ENCODE measurements at places on chromosomes 3 and 15.

DNA sequence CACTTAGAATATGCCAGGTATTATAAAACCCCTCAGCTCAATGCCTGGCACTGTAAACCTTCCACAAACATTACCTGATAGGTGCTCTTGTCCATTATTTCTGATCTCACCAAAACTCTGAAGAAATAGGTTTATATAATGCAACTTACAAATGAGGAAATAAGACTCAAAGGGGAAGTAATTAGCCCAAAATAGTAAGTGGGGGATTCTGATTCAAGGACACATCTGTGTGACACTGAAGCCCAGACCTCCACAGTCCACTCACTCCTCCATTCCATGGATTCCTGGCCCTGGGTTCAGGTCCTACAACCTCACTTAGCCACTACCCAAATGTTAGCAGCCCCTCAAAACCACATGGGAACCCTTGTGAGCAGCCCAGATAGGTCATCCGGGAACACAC is 49.9 kb downstream of the TRANK1 start:
- no peak for DNase-seq

DNA sequence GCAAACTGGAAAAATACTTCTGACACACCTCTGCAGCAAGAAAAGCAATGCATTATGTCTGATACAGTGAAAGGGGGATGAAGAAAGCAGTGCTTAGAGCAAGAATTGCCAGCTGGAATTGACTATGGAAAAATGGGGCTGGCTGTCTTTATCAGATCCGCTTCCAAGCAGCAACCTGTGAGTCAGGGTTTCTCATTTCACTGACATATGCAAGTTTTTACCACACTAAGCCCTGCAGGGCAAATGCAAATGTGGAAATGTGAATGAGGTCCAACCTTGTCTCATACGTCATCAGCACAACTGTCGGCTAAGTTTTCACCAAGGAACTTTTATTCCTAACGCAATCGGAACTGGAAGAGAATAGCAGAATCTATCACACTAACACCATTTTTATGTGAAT is 172.5 kb upstream of the GADL1 start:
- no peak for DNase-seq

DNA sequence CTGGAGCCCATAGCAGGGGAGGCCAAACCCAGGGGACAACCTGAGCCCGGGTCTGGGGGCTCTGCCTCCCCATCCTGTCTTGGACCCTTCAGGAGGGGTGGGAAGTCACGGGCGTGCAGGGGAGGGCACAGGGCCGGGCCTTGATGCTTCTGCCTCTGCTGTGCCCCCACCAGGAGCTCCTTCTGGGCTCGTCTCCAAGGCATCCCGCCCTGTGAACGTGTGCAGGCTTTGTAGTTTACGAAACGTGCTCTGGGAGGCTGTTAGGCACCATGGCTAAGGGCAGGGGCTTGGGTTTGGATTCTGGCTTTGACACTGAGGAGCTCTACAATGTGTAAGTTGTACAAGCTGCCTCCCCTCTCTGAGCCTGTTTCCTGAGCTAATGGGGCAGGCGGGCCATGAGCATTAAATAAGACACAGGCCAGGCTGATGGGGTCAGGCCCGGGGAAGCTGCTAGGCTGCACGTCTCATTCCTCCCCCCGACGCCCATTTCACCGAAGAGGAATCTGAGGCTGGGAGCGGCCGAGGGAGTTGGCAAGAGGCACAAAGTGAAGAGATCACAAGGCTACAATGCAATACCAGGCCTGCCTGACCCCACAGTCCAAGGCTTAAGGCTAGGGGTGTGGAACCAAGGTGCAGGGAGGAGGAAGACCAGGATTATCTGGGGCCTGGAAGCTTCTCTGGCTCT is 19.6 kb downstream of the PLXND1 start:
- no peak for DNase-seq

GRCh38 chr15:45471151-45471550 is 51.4 kb downstream of the SLC30A4 start:
- no peak for DNase-seq

- DNase-seq: peak; percentile 20
Measured at GRCh38 chr3:58217209-58217811, 6.5 kb upstream of the DNASE1L3 start.

GRCh38 chr3:196969660-196970546 is 1.3 kb upstream of the PIGZ start:
- DNase-seq: peak; percentile 57

DNA sequence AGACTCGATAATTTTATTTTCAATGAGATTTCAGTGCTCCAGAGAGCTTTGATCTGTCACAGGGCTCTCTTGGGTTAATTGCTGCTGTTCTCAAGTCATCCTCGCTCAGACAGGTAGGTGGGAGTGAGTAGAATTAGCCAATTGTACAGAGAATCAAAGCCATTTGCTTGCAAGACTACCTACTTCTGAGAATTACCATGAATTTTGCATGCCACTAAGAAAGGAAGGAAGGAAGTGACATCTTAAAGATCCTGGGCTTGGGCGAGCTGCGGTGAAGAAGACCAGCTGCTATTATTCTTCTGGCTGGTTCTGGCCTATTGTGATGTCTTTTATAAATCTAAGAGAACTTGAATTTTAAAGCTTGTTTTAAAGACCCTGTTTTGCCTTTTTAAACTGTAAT is 154.1 kb upstream of the LPP start:
- DNase-seq: no peak

DNA sequence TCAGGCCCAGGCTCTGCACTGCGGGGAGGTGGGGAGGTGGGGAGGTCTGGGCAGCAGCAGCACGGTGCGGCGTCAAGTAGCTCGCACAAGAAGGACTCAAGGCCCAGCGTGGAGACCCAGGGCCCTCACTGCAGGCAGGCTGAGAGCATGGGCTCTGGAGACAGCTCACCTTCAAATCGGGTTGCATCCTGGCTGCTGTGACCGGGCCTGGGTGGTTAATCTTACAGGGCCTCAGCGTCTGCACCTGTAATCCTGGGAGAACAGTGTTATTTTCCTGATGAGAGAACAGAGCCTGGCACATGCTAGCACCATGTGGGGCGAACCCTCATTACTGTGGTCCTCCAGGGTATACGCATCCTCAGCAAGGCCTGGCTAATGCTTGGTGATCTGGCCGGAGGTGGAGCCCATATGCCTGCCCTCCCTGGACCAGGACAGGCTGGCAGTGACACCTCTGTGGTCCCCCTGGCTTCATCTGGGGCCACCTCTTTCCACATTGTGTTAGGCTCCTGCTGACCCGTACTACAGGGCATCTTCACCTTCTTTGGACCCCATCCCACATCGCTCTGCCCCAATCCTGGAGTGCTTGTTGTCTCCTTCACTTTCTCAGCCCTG is 55.5 kb downstream of the RGMA start:
- DNase-seq: no peak

DNA sequence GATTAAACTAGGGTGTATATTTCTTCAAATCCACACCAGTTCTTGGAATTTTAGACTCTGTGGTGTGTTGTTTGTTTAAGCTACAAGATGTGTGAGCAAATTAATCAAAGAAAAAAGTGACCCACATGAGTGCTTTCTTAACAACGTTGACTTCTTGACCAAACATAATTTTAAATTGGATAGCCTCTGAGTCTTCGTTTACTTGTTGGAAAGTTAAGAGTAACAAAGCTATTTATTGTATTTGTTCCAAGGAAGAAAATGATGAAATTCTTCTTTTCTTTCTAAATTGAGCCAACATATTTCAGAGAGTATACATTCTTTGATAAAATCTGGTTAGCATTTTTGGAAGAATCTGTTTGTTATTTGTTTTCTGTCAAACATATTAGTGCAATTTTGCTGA is 99.9 kb upstream of the IGSF10 start:
- no peak for DNase-seq

- DNase-seq: no peak
Measured at GRCh38 chr3:164360078-164360578, 718.2 kb downstream of the SI start.

DNA sequence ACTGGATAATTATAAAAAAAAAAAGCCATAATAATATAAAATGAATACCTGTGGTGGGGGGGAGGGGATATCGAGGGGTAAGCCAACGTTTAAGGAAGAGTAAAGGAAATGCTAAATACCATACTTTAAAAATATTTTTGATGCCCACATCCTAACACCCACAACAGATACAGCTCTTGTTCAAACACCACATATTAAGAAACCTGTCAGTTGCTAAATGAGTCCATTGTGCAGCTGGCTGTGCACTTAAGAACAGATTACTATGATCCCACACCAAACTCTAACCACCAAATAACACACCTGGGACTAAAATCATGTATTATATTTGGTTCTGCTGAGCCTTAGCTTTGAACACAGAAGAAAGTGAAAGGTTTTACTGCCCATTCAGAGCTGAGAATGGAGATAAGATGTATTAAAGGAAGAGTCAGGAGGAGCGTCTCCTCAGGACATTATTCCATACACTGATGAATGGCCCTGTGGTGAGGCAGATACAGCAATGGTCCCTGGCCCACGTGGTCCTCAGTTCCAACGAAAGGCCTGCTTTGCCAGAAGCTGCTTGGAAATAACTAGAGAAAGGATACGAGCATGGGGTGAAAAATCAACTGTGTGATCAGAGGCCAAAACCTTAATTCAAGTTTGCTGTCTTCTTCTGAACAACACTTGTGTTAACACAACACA is 515.4 kb downstream of the FOXP1 start:
- DNase-seq: no peak

- DNase-seq: no peak
Measured at GRCh38 chr3:126306888-126307482, 50.2 kb downstream of the KLF15 start.

- DNase-seq: no peak
Measured at GRCh38 chr3:131995891-131996290, 38.9 kb downstream of the CPNE4 start.

DNA sequence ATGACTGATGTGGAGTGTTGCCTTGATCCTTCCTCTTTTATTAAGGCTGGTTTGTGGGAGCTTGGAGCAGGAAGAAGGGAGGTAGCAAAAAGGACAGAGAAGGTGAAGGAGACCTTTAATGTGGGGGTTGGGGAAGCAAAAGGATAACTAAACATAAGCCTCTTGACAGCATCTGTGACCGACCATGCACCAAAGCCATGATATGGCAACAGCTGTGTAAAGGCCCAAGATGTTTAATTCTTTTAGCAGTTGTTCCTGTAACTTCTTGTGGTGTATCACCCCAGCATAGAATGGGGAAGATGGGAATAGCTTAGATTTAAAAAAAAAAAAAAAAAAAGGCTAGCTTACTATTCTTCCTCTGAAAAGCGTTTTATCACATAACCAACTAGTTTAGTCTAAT is 194.7 kb downstream of the KLHL25 start:
- no peak for DNase-seq

- no peak for DNase-seq
Measured at GRCh38 chr3:171173736-171174135, 147.2 kb upstream of the SLC2A2 start.

- DNase-seq: no peak
Measured at GRCh38 chr15:55915221-55915620, 78.2 kb downstream of the NEDD4 start.

GRCh38 chr15:60720086-60720485 is 241.1 kb upstream of the ICE2 start:
- no peak for DNase-seq

GRCh38 chr3:105812194-105812586 is 56.6 kb downstream of the CBLB start:
- no peak for DNase-seq

Data from activated CD8-positive, alpha-beta memory T cell treated with anti-CD3 and anti-CD28 coated beads for 1 hour (primary cell).